ENCODE measurements at places on chromosomes 3 and 15.

- DNase-seq, result no peak
These were observed 328.1 kb downstream of the LRTM1 start for GRCh38 chr3:54599716-54600115.

GRCh38 chr3:107263269-107264021, 113.8 kb upstream of the CCDC54 start:
- DNase-seq, result no peak

- no peak for DNase-seq
These were observed 48.3 kb downstream of the BTD start for GRCh38 chr3:15649858-15650257.

DNA sequence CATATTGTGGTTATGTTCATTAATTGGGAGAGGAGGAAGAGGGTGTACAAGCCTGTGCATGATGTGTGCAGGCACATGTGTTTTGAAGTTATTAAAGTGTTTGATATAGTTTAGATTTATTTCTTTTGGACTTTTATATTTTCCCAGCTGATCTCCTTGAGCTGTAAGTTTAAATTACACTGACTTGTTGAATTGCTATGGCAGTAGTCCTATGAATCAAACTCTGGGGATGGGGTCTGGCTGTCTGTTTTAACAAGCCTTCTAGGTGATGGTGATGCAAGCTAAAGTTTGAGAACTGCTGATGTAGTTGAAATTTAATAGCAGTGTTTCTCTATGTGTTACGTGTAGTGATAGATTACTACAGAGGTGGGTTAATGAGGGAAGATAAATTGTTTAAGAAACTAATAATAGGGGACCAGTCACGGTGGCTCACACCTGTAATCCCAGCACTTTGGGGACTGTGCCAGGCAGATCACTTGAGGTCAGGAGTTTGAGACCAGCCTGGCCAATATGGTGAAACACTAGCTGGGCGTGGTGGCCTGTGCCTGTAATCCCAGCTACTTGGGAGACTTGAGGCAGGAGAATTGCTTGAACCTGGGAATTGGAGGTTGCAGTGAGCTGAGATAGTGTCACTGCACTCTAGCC, 7.0 kb downstream of the ARIH1 start:
- DNase-seq, result no peak

DNA sequence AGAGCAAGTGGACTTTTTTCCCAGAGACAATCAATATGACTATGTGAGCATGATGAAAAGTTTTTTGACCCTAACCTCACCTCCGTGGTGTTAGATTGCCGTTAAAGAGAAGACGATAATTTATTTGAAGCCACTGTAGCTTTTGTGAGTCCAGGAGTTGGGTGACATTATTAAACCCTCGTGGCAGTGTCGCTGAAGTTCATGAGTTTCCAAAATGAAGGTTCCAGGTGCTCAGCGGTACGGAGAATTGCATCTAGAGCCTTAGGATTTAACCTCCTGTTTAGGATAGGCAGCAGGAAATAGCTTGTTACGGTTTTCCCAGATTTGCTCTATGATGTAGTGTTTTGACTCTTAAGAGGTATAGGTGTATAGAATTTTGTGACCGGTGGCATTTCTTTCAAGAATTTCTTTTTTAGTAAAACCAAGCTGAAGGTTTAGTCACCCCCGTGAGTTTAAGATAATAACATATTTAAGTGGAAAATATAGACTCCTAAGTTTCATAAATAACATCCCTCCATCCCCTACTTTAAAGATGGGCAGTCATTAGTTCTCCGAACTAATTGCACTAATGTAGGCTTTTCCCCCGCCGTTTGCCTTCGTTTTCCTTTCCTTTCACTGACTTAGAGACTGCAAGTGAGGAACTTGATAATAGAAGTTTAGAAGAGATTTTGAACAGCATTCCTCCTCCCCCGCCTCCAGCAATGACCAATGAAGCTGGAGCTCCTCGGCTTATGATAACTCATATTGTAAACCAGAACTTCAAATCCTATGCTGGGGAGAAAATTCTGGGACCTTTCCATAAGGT, 2.0 kb downstream of the SMC4 start:
- DNase-seq, result no peak

DNA sequence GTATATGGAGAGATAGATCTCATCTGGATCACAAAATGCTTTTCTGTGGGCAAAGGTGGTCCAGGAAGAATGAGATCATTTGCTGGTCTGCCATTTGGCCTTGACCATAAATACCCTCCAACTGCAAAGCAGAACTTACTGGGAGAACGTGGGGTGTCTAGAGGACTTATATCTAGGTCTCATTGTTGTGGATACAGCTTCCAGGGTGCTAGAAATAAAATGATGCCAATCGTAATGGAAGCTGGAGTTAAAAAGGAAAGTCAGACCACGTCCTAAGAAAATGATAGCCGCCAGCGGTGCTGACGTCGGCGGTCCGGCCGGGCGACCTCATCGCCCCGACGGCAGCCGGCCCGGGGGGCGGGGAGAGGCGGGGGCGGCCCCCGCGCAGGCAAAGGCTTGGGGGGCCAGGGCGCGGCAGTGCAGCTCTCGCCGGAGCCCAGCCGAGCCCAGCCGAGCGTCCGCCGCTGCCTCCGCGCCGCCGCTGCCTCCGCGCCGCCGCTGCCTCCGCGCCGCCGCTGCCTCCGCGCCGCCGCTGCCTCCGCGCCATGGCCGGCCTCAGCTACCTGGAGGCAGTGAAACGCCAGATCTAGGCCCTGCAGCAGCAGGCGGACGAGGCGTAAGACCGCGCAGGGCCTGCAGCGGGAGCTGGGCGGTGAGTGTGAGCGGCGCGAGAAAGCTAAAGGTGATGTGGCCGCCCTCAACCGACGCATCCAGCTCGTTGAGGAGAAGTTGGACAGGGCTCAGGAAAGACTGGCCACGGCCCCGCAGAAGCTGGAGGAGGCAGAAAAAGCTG, 89.5 kb downstream of the EOMES start:
- DNase-seq, result peak; percentile 14

DNA sequence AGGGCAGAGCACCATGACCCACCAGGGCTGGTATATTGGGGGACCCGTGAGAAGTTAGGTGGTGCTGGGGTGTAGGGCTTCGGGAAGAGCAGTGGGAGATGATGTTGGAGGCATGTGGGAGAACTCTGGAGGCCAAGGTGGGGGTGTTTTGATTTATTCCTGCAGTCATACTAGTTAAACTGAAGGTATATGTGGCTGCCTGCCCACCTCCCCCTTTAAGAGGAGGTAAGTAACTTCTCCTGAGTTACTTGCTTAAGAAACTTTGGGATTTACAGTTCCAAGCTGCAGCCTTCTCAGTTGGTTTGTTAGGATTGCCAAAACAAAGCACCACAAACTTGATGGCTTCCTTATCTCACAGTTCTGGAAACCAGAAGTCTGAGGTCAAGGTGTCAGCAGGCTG, 73.1 kb upstream of the AGBL1 start:
- no peak for DNase-seq

- DNase-seq, result no peak
These were observed 28.2 kb upstream of the IL12A start for GRCh38 chr3:159960188-159961148.
